ENCODE measurements at places on chromosomes 1 and 21.

- DNase-seq, result no peak
These were observed 62.1 kb downstream of the RGS21 start for GRCh38 chr1:192378878-192379277.

DNA sequence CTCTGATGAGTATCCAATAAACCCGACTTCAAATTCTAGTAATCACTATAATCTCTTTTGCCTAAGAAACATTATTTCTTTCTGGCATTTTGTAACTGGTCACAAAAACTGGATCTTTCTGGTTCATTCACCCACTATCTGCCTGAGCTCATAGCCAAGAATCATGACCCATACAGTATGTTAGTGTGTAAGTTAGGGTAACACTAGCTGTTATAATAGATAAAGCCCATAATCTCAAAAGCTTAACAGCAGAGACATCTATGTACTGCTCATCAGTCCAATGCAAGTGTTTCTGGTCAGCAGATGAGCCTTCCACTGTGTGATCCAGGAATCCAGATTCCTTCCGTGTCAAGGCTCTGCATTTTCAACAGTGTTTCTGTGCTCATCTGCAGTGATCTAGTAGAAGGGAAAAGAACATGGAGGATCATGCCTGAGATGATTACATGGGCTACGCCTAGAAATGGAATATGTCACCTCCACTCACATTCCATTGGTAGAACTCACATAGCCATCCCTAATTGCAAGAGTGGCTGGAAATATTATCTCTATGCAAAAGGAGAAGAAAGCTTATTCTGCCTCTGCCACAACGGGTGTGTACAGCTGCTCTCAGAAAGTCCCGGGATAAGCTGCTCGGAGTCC lies 27.7 kb downstream of the RRAGC start:
- DNase-seq, result no peak

GRCh38 chr1:203142684-203143408 lies 15.3 kb downstream of the ADORA1 start:
- DNase-seq, result no peak

- DNase-seq, result no peak
These were observed 70.4 kb upstream of the GREM2 start for GRCh38 chr1:240682166-240682858.

DNA sequence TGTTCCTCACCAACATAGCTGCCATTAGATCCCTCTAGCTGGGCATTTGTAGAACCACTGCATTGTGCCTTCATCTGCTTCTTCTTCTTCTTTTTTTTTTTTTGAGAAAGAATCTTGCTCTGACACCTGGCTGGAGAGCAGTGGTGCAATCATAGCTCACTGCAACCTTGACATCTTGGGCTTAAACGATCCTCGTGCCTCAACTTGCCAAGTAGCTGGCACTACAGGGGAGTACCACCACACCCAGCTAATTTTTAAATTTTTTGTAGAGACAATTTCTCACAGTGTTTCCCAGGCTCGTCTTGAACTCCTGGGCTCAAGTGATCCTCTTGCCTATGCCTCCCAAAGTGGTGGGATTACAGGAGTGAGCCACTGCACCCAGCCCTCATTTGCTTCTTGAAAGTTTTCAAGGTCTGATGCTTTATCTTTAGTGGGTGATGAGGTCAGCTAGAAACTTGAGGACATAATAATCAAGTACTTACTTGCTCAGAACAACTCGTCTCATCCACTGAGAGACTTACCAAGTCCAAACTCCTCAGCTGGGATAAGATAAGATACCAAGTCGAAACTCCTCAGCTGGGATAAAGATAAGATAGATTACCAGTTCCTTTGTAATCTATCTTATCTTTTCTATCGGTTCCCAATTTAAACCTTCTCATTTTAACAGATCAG lies 71.5 kb downstream of the MACF1 start:
- DNase-seq, result no peak

- peak; percentile 43 for DNase-seq
These were observed 487.6 kb downstream of the DPYD start for GRCh38 chr1:97433094-97433823.

GRCh38 chr1:19035377-19036040 lies 79.0 kb upstream of the IFFO2 start:
- DNase-seq, result no peak

DNA sequence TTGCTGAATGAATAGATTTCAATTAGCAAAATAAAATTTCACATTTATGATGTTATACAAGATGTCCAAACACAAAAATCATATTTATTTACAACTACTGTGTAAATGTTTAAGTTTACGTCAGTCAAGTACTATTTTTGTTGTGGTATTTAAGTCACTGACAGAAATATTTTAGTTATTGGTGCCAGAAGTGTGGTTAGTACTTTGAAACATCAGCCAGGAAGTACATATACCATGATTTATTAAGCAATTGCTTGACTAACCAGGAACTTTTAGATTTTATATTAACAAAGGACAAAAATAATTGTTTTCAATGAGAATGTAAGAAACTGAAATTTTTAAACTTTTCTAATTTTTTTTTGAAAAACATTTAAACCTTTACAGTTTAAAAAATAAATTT lies 2.4 kb upstream of the FCRL4 start:
- DNase-seq, result no peak

DNA sequence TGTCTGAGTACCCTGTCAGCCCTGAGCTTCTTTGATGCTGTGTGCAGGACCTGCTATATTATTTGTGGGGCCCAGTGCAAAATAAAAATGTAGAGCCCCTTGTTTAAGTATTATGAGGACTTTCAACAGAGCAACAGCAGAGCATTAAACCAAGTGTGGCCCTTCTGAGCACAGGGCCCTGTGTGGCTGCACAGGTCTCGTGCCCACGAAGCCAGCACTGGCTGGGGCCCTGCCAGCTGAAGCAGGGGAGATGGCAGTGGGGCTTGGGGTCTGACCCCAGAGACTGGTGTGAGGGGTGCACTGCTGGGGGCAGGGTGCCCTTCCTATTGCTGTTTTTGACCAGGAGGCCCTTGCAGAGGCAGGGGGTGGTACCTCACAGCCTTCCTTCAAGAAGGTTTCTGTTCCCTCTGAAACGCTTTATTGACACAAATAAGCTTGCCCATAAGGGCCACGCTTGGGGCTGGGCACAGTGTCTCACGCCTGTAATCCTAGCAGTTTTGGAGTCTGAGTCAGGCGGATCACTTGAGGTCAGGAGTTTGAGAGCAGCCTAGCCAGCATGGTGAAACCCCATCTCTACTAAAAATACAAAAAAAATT lies 2.2 kb upstream of the SEMA4A start:
- DNase-seq, result no peak

- no peak for DNase-seq
These were observed 11.2 kb upstream of the VWA5B1 start for GRCh38 chr1:20279509-20279908.

DNA sequence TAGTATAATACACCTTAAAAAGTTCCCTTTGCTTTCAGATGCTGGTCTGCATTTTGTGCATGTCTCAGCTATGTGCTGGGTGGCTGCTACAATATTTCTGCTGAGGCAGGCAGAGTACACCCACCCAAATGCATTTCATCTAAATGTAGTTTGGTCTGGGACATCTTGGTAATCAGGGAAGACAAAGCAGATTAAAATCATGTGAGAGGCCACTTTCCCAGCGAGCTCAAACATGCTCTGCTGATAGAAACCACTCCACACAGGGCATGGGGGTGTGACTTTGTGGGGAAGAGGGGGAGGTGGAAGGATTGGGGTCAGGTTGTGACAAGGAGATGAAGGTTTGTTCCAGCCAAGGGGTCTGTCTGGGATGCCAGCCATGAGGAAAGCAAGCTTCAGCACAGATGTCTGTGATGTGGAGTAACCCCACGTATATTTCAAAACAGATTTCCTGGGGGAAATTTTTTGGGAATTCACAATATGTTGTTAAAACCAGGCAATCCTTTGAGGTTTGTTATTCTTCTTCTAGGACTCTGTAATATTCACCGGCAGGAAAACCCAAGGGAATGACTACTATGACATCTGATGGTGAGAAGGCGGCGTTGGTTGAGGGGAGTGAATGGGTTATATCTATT lies 255.1 kb upstream of the FGGY start:
- no peak for DNase-seq

DNA sequence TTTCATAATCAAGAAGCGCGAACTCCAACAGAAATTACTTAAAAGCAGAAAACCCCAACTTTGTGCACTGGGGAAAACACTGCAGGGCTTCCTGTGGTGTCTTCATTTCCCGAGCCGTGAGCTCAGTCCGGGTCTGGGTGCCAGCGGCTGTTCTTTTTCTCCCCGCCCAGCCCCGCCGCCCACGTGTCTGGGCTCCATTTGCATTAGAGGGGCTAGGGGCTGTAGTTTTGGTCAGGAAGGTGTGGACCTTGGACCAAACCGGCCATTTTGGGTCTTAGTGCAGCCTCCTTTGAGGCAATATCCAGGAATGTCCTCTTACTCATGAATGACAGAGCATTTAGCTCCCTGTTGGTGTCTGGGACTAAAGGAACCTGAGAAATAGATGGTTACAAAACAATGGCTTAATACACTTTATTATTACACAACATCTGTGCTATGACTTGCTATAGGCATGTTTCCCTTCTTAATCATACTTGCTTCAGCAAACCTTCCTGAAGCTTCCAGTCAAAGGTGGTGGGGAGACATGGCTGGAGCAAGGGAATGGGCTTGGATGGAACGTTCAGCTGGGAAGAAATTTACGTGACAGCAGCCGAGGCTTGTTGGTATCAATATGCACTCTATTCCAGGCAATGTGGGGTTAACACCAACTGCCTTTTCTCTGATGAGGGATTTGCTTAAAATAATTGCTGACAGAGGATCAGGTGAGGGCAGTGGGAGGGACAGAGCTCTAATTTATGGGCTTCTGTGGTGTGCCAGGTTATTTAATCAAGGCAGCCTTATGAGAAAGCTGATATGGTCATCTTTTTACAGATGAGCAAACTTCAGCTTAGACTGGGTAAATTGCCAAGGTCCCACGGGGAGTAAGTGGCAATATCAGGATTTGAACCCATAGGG lies 1.1 kb downstream of the AGTRAP start:
- peak; percentile 55 for DNase-seq

Data from NCI-H524 (cell line).